GM18507 (cell line): ENCODE measurements at places on chromosomes 1 and 21.

- DNase-seq: no peak
Measured at GRCh38 chr1:201531551-201532425, 7.1 kb upstream of the NAV1 start.

DNA sequence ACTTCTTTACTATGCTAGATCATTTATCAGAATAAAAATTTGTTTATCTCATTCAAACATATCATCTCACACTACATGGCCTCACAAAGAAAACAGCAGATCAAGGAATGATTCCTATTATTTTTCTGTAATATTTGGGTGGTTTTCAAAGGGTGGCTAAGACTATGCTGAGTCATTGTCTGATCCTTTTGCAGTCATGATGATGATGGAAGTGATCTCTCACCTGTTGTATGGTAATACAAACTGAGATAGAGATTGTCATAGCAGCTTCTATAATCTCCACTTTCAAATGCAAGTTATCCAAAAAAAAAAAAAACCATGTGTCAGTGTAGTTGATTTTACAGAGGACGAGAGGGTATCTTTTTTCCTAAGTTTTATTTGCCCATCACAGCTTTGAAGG, 37.2 kb upstream of the GBP5 start:
- no peak for DNase-seq

- DNase-seq: no peak
Measured at GRCh38 chr21:26070822-26071425, 99.6 kb downstream of the APP start.

DNA sequence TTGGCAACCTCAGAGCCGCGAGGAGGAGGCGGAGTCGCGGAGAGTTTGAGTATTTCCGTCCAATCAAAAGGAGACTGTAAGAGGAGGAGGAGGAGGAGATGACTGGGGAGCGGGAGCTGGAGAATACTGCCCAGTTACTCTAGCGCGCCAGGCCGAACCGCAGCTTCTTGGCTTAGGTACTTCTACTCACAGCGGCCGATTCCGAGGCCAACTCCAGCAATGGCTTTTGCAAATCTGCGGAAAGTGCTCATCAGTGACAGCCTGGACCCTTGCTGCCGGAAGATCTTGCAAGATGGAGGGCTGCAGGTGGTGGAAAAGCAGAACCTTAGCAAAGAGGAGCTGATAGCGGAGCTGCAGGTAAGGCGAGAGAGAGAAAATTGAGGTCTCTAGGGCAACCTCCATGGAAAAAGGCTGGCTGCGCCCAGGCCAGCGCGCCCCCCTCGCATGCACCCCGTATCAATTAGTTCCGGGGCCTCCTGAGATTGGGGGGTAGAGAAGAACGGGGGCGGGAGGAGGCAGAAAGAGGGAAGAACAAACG, at the start of gene PHGDH:
Gene PHGDH, plus strand, starts transcription at position 131 of the 538 bp plus-strand sequence. Its CDS starts 89 bp downstream, at position 220.
- peak; percentile 37 for DNase-seq

- DNase-seq: no peak
Measured at GRCh38 chr1:81125672-81126071, 675.1 kb upstream of the ADGRL2 start.

- no peak for DNase-seq
Measured at GRCh38 chr1:8825985-8826481, 8.6 kb upstream of the RERE start.

DNA sequence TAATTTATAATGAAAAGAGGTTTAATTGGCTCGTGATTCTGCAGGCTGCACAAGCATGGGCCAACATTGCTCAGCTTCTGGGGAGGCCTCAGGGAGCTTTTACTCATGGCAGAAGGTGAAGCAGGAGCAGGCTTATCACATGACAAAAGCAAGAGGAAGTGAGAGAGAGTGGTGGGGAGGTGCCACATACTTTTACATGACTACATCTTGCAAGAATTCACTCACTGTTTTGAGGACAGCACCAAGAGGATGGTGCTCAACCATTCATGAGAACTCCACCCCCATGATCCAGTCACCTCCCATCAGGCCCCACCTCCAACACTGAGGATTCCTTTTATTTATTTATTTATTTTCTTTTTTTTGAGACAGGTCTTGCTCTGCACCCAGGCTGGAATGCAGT, 5.5 kb upstream of the PLEKHM2 start:
- no peak for DNase-seq

DNA sequence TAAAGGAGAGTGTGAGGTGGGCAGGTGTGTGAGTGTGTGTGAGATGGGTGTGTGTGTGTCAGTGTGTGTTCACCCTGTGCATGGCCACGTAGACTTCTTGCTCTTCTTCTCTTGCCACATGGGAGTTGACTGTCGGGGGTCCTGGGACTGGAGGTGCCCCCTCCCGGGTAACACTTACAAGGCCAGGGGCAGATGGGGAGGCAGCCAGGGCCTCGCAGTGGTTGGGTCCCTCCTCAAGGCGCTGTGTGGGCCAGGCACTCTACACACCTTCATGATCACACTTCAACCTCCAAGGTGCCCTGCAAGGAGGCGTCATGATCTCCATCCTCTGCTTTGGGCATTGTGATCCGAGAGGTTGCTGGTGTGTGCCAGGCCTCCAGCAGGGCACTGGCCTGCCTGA, 2.3 kb downstream of the PLA2G2F start:
- no peak for DNase-seq

- no peak for DNase-seq
Measured at GRCh38 chr1:227632325-227632724, 69.0 kb downstream of the ZNF678 start.

DNA sequence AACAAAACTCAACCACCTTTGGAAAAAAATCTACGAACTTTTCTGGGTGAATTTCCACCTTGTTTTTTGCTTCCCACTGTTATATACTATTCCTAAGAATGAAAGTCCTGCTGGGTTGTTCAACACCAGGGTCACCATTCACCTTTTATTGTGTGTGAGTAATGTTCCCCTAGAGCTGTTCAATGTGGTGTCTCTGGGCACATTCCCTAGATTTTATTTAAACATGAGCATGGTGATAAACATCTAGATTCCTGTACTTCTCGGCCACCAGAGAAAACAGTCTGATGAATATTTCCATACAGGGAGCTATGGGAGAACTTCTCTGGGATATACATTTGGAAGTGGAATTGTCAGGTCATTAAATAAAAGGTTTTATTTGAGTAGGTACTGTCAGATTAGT, 13.0 kb downstream of the FMN2 start:
- DNase-seq: no peak

- no peak for DNase-seq
Measured at GRCh38 chr1:82099170-82099569, 298.4 kb downstream of the ADGRL2 start.

DNA sequence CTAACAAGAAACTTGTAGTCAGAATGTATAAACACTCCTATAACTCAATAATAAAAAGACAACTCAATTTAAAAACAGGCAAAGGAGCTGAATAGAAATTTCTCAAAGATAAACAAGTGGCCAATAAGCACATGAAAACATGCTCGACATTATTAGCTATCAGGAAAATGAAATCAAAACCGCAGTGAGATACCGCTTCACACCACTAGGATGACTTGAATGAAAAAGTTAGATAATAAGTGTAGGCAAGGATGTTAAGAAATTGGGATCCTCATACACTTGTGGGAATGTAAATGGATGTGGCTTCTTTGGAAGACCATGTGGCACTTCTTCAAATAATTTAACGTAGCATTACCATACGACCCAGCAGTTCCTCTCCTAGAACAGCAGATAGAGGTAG, 8.9 kb downstream of the RALGPS2 start:
- DNase-seq: no peak

DNA sequence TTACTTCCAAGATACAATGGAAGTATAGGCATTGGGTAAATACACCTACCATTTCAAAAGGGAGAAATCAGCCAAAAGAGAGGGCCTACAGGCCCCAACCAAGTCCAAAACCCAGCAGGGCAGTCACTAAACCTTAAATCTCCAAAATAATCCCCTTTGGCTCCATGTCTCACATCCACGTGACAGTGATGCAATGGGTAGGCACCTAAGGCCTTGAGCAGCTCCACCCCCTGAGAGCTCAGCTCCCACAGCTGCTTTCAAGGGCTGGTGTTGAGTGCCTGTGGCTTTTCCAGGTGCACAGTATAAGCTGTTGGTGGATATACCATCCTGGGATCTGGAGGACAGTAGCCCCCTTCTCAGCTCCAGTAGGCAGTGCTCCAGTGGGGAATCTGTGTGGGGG, 72.5 kb downstream of the UROD start:
- no peak for DNase-seq
